ENCODE measurements at places on chromosomes 5 and 9.

GRCh38 chr5:25448646-25449045, 803.9 kb upstream of the CDH10 start:
- no peak for DNase-seq

DNA sequence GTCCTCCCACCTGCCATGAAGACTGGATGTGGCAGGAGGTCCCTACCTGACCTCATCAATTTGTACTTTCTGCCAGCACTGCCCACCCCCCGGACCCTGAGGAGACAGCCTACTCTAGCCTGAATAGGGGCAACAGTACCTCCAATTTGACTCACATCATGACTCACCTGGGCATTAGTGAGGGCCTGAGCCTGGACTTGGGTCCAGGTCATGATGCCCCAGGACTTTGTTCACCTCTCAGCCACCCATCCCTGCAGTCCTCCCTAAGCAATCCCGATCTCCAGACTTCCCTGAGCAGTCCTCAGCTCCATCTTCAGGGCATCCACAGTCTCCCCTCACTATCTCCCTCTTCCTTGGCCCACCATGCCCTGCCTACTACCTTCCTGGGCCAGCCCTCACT, 28.1 kb downstream of the KIF2A start:
- DNase-seq: no peak

GRCh38 chr5:158814521-158814920, 285.2 kb downstream of the EBF1 start:
- DNase-seq: no peak

DNA sequence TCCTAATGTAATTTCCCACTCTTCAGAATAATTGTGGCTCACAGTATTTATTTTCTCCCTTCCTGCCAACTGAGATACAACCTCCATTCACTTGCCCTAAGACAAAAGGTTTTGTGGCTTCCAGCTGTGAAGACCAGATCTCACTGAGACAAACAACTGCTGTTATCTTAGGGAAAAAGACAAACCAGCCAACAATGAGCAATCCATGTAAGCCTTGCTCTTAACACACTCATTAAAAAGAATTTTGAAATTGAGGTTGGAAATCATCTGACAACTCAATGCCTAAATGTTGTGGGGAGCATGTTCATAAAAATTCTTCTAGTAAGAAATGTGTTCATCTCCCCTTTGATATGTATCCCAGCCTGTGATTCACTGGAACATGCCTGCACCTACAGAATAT, 132.9 kb downstream of the ADAMTSL1 start:
- no peak for DNase-seq

DNA sequence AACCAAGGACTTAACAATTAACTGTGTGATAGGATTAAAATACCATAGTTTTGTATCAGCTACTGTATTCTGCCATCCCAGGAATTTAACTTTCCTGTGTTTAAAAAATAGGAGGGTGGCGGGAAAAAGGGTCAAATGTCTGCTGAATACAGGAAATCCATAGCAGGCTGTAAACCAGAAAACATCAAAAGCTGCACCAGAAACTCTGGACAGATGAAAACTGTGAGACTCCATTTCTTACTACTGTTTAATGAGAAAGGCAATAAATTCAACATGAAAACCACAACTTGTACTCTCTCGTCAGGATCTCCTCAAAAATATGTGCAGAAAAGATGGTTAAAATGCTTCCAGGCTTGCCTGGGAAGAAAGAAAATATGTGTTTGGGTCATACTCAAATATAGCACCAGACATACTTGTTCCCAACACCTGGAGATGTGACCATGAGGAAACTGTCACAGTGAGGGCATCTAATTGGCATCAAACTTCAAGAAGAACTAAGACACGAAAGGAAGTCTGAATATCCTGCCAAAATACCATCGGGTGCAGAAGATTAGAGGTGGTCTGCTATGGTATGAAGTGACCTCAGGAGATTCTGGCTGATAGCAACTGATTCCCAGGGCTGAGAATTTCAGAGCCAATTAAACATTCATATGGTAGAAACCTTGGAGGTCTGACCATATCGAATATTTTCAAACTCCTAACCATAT, 164.7 kb upstream of the TARS1 start:
- DNase-seq: no peak

DNA sequence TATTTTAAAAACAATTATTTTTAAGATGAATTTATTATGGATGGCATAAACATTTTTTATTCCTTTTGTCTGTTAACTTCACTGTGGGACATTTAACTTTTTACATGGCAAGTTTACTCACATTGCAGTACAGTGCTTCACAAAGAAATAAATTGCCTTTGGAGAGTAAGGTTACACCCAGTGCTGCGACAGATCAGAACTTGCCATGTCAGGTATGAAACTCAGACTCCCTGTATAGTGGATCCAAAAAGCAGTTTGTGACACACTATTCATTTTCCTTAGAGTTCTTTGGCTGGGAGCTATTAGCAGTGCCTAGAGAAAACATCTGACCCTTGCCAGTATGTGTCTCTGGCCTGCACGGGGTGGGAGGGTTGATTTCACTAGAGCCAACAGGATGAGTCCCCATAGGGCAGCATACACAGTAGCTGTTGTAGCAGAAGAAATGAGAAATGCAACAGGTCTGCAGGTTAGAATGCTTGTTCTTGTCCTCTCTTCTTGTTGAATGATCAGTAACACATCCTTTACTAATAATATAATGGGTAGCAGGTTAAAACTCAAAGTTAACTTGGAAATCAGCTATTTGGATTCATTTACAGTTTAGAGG, 42.9 kb downstream of the STARD4 start:
- no peak for DNase-seq

- no peak for DNase-seq
These were observed 187.1 kb upstream of the IER5L start for GRCh38 chr9:129365196-129365595.

DNA sequence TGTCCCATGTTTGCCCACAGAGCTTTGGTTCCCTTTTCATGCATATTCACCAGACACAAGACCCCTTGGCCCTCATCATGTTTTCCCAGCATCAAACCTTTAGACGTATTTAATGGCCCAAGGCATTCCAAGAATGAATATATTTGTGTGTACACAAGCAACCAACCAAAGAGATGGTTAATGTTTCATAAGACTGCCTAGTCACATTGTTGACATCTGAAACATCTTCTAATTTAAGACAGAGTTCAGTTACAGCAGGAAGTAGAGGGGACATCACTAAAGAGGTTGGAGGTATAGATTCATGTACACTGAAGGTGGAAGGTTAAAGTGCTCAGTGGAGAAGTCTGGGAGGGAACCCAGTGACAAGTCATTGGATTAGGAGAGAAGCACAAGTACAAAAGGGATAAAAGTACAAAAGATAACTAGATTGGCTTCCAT, 49.1 kb downstream of the SUSD1 start:
- no peak for DNase-seq

GRCh38 chr9:118455788-118456187, 751.6 kb downstream of the TLR4 start:
- no peak for DNase-seq

GRCh38 chr5:74085782-74086181, 459.8 kb downstream of the ARHGEF28 start:
- no peak for DNase-seq

GRCh38 chr5:169153405-169153804, 147.5 kb downstream of the SLIT3 start:
- DNase-seq: no peak

GRCh38 chr9:75382126-75382525, 293.8 kb downstream of the OSTF1 start:
- DNase-seq: no peak

GRCh38 chr5:35860686-35861085, 4.0 kb downstream of the IL7R start:
- DNase-seq: no peak

GRCh38 chr5:53469946-53470687, 10.3 kb upstream of the FST start:
- no peak for DNase-seq

- no peak for DNase-seq
These were observed 30.9 kb upstream of the SLC9A3 start for GRCh38 chr5:555058-555623.

DNA sequence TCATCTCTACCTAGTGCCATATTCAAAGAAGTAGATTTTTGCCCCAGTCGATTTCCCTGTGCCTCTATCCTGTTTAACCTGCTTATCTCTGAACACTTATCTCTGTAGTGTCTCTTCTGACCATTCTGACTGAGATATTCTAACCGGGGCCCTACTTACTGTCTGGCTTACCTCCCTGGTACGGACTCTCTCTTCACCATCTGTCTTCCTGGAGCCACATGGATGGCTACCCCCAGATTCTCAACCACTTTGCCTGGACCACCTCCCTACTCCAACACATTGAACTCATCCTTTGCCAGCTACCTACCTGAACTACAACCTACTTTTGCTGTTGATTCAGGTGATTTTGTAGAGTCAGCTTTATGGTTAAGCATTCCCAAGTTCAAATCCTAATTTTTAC, 397.4 kb upstream of the SLC24A2 start:
- DNase-seq: no peak

GRCh38 chr5:66992547-66992946, 204.1 kb downstream of the CD180 start:
- DNase-seq: no peak

DNA sequence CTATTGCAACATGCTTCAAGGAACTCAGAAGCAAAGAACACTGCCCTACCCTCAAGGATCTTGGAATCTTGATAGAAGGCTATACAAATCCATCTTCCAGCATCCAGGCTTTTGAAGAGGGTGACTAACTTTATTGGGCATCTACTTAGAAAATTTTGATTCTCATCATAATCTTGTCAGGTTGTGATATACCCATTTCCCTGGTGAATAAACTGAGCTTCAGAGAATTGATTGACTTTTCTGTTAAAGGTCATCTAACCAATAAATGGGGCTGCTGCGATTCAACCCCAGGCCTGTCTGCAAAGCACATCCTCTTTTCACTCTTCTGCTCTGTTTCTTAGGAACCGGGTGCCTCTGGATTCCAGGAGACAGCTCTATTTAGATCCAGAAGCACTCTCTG, 19.9 kb upstream of the INSYN2B start:
- DNase-seq: no peak

DNA sequence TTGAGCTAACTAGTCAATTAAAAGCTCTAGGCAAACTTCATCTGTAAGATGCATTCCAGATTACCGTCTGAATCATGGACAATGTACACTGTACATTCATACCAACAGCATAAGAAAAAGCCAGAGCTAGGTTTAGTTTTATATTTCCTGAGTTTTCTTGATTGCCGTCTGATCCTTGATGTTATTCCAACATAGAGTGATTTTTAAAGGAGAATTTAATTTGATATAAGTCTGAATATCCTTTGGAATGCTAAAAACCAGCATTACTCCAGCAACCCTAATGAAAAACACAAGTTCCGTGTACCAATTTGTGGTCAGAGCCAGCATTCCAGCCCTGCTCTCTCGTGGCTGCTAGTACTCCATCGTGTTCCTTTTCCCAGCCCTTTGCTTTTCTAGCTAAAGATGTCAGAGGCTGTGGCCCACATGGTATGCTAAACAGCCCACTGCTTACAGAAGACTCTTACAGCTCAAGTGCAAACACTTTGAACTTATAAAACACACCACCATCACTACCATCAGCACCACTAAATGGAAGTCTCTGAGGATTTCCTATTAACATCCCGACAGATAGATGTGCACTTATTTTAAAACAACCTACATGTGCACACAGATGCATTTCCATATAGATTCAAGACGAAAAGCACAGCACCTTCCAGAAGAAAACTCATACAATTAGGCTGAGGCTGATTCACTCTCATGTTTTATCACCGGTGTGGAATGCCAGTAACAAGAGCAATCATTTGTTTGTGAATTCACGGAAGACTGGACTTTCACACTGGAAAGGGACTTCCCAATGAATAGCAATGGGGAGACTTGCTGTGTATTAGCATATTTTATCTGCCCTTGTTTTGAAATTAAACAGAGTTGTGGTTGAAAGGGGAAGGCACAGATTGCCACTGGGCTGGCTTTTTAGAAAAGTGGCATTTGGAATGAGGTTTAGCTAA, 246.9 kb upstream of the GAS1 start:
- no peak for DNase-seq

GRCh38 chr9:115832031-115832430, 321.6 kb upstream of the PAPPA start:
- no peak for DNase-seq

DNA sequence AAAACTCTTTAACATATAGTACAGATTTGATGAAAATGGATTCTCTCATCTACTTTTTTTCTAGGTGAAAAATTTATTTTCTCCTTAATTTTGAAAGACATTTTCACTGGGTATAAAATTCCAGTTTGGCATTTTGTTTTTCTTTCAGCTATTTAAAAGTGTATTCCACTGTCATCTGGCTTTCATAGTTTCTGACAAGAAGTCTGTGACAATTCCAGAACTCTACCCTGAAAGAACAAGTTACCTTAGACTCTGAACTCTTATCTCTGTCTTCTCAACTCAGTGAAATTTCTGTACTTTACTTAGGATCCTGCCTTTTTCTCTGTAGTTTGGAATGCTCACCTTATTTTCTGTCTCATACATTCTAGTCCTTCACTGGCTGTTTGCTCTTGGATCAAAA, 161.7 kb downstream of the RANBP17 start:
- DNase-seq: no peak

- DNase-seq: no peak
These were observed 456.4 kb upstream of the KLF4 start for GRCh38 chr9:107945961-107946360.

- no peak for DNase-seq
These were observed 63.3 kb downstream of the DCP2 start for GRCh38 chr5:113039934-113040285.

- no peak for DNase-seq
These were observed 12.0 kb downstream of the PBX3 start for GRCh38 chr9:125758986-125759763.

- DNase-seq: no peak
These were observed 14.4 kb upstream of the ZFR start for GRCh38 chr5:32458880-32459495.

GRCh38 chr5:173248481-173248880, 13.5 kb upstream of the NKX2-5 start:
- DNase-seq: no peak

GRCh38 chr9:125137200-125137599, 6.1 kb downstream of the SCAI start:
- DNase-seq: no peak

GRCh38 chr5:25160891-25161290, 516.1 kb upstream of the CDH10 start:
- DNase-seq: no peak

DNA sequence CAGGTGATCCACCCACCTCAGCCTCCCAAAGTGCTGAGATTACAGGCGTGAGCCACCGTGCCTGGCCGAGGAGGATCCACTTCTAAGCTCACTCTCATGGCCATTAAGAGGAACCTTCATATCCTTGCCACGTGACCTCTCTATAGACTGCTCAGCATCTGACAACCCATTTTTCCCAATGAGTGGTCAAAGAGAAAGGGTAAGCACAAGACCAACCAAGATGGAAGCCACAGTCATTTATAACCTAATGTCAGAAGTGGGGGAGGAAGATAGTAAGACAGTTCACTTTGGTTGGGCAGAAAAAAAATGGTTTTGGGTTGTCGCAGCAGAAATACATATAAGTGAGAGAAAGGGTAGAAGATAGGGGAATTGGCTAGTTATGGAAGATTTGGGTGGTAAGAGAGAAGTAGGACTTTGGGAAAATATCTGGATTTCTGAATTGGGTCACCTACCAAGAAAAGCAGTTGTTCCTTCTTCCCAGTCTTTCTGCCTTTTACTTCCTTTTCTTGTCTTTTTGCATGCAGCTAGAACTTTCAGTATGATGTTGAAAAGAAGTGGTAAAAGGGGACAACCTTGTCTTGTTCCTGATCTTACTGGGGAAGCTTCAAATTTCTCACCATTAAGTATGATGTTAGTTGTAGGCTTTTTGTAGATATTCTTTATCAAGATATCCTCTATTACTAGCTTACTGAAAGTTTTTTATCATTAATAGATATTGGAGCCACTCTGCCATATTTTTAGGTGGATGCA, 15.6 kb downstream of the SNX2 start:
- DNase-seq: no peak

Measured in stimulated activated CD4-positive, alpha-beta T cell treated with anti-CD3 and anti-CD28 coated beads, TNF-alpha, amount 100 ng/mL, for 24 hours (primary cell).